CD4-positive, alpha-beta T cell treated with Interleukin-15 for 4 hours (primary cell): ENCODE measurements at places on chromosomes 4 and X.

DNA sequence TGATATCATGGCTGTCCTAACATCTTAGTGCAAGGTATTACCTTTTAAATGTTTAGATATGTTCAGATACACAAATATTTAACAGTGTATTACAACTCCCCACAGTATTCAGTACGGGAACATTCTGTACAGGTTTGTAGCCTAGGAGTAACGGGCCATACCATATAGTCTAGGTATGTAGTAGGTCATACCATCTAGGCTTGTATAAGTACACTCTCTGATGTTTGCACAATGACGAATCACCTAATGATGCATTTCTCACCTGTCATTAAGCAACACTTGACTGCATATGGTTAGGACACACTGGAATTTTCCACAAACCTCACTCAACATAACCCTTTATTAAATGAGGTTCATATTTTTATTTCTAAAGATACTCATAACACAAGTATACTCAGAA lies 67.7 kb downstream of the THOC2 start:
- no peak for DNase-seq

DNA sequence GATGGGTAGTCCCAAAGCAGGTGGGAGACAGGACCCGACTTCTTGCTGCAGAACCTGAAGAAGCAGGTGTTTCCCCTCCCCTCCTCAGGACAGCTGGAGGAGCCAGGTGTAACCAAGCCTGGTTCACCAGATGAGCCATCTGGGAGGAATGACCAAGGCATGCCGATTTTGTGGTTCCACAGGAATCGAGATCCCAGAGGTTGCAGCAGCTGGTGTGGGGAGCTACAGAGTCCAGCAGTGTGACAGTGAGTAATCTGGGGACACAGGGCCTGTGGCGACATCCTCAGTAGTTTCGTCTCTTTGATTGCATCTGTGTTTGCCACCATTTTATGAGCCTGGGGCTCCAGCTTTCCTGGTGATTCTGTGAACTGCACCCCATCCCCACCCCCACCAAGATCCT lies 2.6 kb upstream of the NDP start:
- no peak for DNase-seq

DNA sequence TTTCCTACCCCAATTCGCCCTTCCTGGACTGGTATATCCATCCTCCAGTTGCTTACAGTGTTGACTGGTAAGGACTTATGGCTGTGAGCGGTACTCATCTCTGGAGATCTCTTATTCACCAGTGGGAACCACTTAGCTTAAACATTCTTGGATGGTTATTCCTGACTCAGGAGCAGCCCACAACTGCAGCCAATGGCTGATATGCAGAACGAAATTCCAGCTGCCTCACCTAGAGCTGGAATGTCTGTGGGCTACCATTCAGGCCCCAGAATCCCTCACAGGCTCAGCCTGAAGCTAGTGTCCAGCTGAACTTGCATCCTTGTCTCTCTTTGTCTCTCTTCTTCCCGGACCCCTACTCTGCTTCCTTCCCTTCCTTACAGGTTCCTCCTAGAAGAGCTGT lies 138.9 kb upstream of the SMIM31 start:
- no peak for DNase-seq

DNA sequence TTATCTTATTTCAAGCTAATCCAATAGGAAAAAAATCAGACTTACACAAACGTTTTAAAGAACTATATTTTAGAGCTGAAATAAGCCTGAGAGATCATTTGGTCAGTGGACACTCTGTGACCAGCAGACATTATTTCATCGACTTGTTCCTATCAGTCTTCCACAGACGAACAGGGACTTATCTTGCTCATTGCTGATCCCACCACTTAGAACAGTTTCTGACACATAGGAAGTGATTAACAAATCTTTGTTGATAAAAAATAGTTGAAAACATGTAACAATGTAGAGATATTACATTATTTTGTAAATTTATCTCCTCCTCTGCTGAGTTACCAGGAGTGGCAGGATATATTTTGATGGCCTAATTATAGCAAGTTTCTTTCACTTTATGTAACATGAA lies 65.8 kb downstream of the TAPT1 start:
- DNase-seq = no peak

- no peak for DNase-seq
Measured at GRCh38 chr4:6319530-6320150, 50.0 kb downstream of the WFS1 start.

DNA sequence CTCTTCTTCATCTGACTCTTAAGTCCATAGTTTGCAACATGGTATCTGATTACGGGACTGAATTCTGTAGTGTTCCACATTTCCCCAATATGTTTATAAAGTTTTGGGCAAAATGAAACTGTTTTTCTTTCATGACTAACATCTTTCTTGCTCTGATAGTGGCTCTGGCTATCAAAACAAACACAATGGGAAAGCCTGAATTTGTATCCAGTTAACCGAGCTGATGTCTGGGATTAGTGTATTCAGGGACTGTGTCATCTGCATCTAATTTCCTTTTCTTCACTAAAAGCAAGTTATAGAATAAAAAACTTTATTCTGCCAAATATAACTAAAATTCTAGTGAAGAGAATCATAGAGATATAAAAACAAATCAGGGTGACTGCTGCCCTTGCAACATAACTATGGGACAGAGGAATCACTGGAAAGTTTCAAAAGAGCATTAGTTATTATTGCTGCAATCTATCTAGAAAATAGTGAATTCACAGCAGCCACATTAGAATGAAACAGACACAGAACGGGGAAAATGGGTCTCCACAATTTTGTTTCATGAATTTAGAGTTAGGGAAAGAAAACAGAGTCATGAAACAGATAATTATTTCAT lies 61.3 kb downstream of the ANTXR2 start:
- no peak for DNase-seq

GRCh38 chrX:103529550-103529949 lies 10.3 kb upstream of the RAB40A start:
- no peak for DNase-seq
